ENCODE measurements at places on chromosomes 13 and 19.

- no peak for DNase-seq
- no peak overlapping the region for H3K27ac ChIP-seq
- H3K4me3 ChIP-seq, result no peak overlapping the region
- H3K27me3 ChIP-seq, result no peaks in the 10 kb centered on the region
Measured at GRCh38 chr19:49336482-49337266, 1.5 kb downstream of the CD37 start.

- H3K27me3 ChIP-seq, result no peaks in the 10 kb centered on the region
- no peak overlapping the region for H3K4me3 ChIP-seq
- no peak overlapping the region for H3K27ac ChIP-seq
- H3K36me3 ChIP-seq, result no peaks in the 10 kb centered on the region
Measured at GRCh38 chr13:107712145-107712860, 503.0 kb downstream of the LIG4 start.

- H3K4me3 ChIP-seq, result no peak overlapping the region
- no peak overlapping the region for H3K27ac ChIP-seq
- H3K27me3 ChIP-seq, result no peaks in the 10 kb centered on the region
- no peaks in the 10 kb centered on the region for H3K36me3 ChIP-seq
- H3K4me1 ChIP-seq, result no peaks in the 10 kb centered on the region
- peak; percentile 45 for DNase-seq
Measured at GRCh38 chr19:46610851-46611770, 10.0 kb downstream of the CALM3 start.

DNA sequence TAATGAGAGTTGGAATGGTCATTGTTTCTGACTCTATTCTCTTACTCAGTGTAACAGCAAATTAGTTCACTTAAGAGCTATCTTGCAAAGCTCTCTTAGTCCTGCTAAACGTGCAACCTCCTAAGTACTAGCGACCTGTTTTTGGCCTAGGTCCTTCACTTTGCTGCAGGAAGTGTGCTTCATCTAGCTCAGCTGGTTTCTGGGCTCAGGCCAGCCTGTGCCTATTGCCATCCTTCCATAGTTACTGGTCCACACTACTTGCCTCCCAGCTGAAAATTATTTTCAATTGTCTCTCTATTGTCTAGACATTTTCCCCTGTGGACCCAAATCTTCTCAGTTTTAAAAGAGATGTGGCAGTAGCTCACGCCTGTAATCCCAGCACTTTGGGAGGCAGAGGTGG is 561.3 kb downstream of the FGF9 start:
- no peaks in the 10 kb centered on the region for H3K36me3 ChIP-seq
- no peak overlapping the region for H3K4me3 ChIP-seq
- H3K27me3 ChIP-seq, result no peaks in the 10 kb centered on the region
- no peak for DNase-seq

- DNase-seq, result no peak
- H3K27ac ChIP-seq, result no peak overlapping the region
- H3K4me1 ChIP-seq, result peaks cover 69% of the 10 kb centered on the region
- H3K27me3 ChIP-seq, result no peaks in the 10 kb centered on the region
- no peaks in the 10 kb centered on the region for H3K36me3 ChIP-seq
Measured at GRCh38 chr19:5632657-5633056, 9.8 kb downstream of the SAFB start.

DNA sequence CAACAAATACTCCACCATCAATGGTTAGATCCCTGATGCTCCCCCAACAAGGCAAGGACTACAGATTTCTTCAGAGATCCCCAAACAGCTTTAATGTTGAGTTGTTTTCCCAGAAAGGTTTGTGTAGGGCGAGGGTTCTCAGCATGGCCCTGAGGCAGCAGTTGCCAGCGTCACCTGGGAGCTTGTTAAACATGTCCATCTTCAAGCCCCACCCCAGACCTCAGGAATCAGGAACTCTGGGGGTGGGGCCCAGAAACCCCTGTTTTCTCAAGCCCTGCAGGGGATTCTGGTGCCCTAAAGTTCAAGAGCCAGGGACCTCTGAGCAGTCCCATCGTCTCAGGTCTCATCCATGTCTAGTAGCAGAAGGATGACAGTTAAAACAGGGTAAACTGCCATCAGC is 9.6 kb downstream of the EFNB2 start:
- no peak overlapping the region for H3K4me3 ChIP-seq
- H3K4me1 ChIP-seq, result peaks cover 12% of the 10 kb centered on the region
- H3K27ac ChIP-seq, result no peak overlapping the region
- no peaks in the 10 kb centered on the region for H3K27me3 ChIP-seq
- DNase-seq, result no peak

DNA sequence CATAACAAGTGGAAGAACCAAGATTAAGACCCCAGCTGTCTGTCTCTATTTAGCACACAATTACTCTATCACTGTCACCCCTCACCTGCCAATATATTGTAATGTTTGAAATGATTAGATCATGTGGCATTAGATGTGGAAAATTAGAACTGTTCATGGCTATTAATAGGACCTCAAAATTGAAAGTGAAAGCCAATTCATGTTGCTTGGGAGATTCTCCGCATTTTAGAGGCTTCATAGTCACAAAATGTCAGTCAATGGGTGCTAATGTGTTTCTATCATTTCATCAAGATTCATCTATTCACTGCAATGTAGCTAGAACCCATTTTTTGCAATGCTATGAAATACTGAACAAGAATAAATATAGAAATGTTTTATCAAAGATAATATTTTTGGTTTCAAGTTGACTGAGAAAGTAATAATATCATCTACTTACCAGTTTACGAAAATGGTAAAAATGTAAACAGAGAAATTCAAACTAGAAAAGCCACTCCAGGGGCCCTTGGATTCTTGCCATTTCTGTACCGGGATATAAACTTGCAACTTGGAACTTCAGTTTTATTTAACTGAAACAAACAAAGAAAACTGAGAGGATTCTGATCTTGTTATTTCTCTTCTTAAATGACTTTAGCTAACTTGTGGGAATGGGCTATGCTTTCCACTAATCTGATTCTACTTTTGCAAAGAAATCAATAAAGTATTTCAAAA is 388.6 kb downstream of the DCT start:
- no peak overlapping the region for H3K27ac ChIP-seq
- no peaks in the 10 kb centered on the region for H3K4me1 ChIP-seq
- no peaks in the 10 kb centered on the region for H3K27me3 ChIP-seq
- H3K36me3 ChIP-seq, result no peaks in the 10 kb centered on the region
- DNase-seq, result no peak
- H3K4me3 ChIP-seq, result no peak overlapping the region

DNA sequence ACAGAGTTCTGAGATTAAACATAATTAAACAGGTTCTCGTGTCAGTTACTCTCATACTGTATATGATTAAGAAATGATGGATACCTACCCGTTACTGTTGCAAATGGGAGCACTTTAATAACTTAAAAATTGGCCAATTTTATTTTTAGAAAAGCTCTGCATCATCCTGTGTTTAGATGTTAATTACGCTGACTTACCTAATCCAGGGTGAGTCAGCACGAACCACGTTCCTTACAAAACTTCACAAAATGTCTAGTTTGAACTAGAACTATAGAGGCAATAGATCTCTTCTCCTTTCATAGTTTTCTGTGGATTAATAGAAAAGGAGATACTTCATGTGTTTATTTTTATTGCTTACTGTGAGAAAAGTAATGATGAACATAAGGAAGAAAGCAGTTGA is 363.9 kb downstream of the MYO16 start:
- H3K27me3 ChIP-seq, result no peaks in the 10 kb centered on the region
- H3K27ac ChIP-seq, result no peak overlapping the region
- H3K4me3 ChIP-seq, result no peak overlapping the region
- no peaks in the 10 kb centered on the region for H3K36me3 ChIP-seq
- no peak for DNase-seq
- no peaks in the 10 kb centered on the region for H3K4me1 ChIP-seq

DNA sequence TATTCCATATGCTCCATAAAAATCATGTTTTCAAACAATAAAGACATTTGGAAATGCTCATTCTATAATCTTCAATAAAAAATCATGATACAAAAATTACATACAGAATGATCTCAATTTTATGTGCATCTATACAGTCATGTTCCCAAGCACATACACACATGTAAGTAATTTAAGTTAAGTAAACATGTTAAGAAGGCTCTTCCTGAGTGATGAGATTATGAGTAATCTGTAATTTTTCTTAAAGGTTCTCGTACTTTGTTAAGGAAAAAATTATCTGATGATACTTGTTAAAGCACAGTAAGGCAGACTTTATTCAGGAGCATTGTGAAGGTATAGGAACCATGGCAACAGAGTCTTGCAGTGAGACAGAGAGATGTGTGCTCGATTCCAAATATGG is 30.0 kb upstream of the DLEU7 start:
- no peak overlapping the region for H3K4me3 ChIP-seq
- H3K36me3 ChIP-seq, result no peaks in the 10 kb centered on the region
- no peaks in the 10 kb centered on the region for H3K27me3 ChIP-seq
- no peak overlapping the region for H3K27ac ChIP-seq

GRCh38 chr13:30504081-30504480 is 38.3 kb upstream of the HMGB1 start:
- H3K27me3 ChIP-seq, result no peaks in the 10 kb centered on the region
- no peaks in the 10 kb centered on the region for H3K4me1 ChIP-seq
- H3K4me3 ChIP-seq, result no peak overlapping the region
- no peak overlapping the region for H3K27ac ChIP-seq
